ENCODE measurements at places on chromosomes 13 and 19.

GRCh38 chr13:81171065-81171647 is 830.2 kb upstream of the SPRY2 start:
- DNase-seq: no peak

GRCh38 chr19:54391589-54392061 is 23.6 kb upstream of the TTYH1 start:
- DNase-seq: no peak

GRCh38 chr19:11781295-11782057 is 14.7 kb downstream of the ZNF441 start:
- DNase-seq: no peak

GRCh38 chr13:98988277-98988676 is 10.4 kb upstream of the DOCK9 start:
- no peak for DNase-seq

- DNase-seq: no peak
Measured at GRCh38 chr13:74761801-74762757, 627.9 kb upstream of the KLF12 start.
